Esophagus mucosa (tissue), 1 donor: ENCODE measurements at places on chromosomes 12 and 14. TPM values are rescaled to one million over a fixed set of nuclear protein-coding genes. Genes with fewer than 3 reads are reported as not detected.

The SCN8A gene
- total RNA-seq: 0.68 TPM

The KRT86 gene
- not detected for total RNA-seq

The NAP1L1 gene
- 194 TPM for total RNA-seq

The PLEKHD1 gene
- total RNA-seq: not detected

The ZDHHC22 gene
- total RNA-seq: not detected

The TNFAIP2 gene
- total RNA-seq: 85.3 TPM

The RIMBP2 gene
- total RNA-seq: 2.3 TPM

The IFNG gene
- total RNA-seq: not detected

The VASH1 gene
- 1.4 TPM for total RNA-seq

The CAPZA3 gene
- not detected for total RNA-seq

The IAPP gene
- total RNA-seq: not detected

The BDKRB1 gene
- total RNA-seq: 6.1 TPM

The TAS2R46 gene
- total RNA-seq: 0.40 TPM

The WIF1 gene
- 0.20 TPM for total RNA-seq

The COX8C gene
- total RNA-seq: not detected

The GPRC5A gene
- total RNA-seq: 11.8 TPM

The SLC25A29 gene
- 15.5 TPM for total RNA-seq

The C12orf75 gene
- 49.7 TPM for total RNA-seq

The RNFT2 gene
- total RNA-seq: 1.1 TPM

The CEP290 gene
- 2.7 TPM for total RNA-seq

The TRIM9 gene
- total RNA-seq: 0.32 TPM

The KRT6A gene
- total RNA-seq: 18,870 TPM

The TAS2R9 gene
- total RNA-seq: not detected

The TMEM132C gene
- 0.16 TPM for total RNA-seq

The ART4 gene
- 0.08 TPM for total RNA-seq

The FITM1 gene
- 0.60 TPM for total RNA-seq

The ALKBH2 gene
- total RNA-seq: 14.2 TPM

The FSCB gene
- total RNA-seq: not detected

The RDH5 gene
- 0.92 TPM for total RNA-seq

The BBOF1 gene
- 2.5 TPM for total RNA-seq

The RNF212B gene
- total RNA-seq: not detected

The CSAD gene
- total RNA-seq: 17.1 TPM

The SLC6A12 gene
- total RNA-seq: 0.12 TPM

The HOXC12 gene
- not detected for total RNA-seq

The OR4E2 gene
- not detected for total RNA-seq

The KRT77 gene
- total RNA-seq: not detected

The TROAP gene
- total RNA-seq: 23.6 TPM

The POLE2 gene
- total RNA-seq: 7.2 TPM

The ABCC9 gene
- total RNA-seq: 3.0 TPM

The TCL1B gene
- total RNA-seq: not detected

The SLC7A7 gene
- 1.4 TPM for total RNA-seq

The SMIM10L1 gene
- 4.0 TPM for total RNA-seq

The CCDC197 gene
- total RNA-seq: not detected

The FGD6 gene
- total RNA-seq: 10.8 TPM

The EML1 gene
- total RNA-seq: 6.0 TPM

The GLT8D2 gene
- total RNA-seq: 0.88 TPM

The PPFIA2 gene
- not detected for total RNA-seq

The MYO1H gene
- 1.0 TPM for total RNA-seq

The ABCD2 gene
- 0.12 TPM for total RNA-seq

The TPPP2 gene
- total RNA-seq: not detected
